ENCODE measurements at places on chromosomes 4 and X.

DNA sequence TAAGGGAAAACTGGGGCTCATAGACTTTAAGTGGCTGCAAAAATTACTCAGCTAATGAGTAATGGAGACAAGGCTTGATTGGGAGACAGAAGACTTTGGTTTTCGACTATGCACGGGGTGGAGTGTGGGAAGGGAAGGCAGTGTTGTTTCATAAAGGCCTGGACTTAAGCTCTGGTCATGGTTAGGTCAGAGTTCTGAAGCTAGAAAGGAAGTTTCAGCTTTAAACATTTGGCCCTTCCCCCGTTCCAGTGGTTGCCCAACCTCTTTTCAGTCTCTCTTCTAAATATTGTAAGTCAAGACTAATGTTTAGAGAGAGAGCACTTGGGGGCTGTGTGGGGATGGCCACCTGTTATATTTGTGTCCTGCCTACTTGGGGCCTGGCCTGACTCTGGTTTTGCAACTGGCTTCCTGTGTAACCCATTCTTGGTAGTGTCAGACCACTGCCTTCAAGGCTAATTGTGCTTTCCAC is 21.0 kb downstream of the MSN start:
- DNase-seq, result no peak

GRCh38 chr4:173859091-173859713 is 329.2 kb upstream of the HAND2 start:
- no peak for DNase-seq

DNA sequence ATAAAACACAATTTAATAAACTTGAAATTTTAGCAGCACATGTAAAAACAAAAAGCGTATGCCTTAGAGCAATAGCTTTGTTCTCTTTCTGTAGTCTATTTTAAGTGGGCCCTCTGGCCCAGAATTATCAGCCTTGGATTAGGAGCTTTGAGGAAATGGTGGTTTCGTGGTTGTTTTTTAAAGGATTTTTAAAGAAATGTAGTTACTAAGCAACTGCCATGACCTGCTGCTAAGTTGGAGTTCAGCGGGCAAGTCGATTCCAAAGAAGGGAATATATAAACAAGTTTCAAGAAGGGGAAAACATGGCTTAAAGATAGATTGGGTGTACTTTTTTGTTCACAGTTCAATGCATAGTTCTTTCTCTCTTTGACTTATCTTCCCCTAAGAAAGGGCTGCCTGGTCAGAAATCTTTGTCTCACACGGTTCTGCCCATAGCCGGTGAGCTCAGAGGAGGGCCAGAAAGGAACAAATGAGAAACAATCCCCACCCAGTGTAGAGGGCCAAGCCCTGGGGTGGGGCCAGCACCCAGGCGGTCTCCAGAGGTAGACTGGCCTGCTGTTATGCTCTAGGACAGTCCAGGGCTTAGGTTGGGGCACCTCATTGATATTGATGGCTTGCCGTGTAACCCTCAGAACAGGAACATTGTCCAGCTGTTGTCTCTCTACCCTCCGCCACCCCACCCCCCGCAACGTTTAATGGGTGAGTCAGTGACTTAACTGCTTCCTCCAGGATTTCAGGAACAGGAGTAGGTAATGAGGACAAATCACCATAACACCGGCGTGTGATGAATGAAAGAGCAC is 32.5 kb downstream of the DLG3 start:
- no peak for DNase-seq

DNA sequence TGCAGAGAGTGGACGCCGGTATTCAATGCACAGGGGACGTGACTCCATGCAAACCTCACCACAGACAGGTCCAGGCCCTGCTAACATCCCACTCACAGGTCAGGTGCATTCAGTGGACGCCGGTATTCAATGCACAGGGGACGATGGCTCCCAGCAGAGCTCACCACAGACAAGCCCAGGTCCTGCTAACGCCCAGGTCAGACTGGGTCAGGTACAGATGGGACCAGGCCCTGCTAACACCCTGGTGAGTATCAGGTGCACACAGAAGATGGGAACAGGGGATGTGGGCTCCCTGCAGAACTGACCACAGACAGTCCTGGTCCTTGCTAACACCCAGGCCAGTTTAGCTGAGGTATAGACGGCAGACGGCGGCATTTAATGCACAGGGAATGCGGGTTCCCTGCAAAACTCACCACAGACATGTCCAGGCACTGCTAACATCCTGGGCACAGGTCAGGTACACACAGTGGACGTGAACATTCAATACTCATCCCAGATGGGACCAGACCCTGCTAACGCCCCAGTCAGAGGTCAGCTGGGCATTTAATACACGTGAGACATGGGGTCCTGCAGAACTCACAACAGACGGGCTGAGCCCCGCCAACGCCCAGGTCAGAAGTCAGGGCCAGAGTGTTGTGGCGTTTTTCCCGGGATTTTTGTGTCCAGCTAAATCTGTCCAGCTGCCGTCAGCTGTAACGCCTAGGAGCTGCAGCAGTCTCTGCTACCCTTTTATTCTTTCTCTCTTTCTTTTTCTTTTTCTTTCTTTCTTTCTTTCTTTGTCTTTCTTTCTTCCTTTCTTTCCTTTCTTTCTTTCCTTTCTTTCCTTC is 99.2 kb downstream of the SHOX start:
- DNase-seq, result no peak

- DNase-seq, result no peak
Measured at GRCh38 chr4:7214359-7214758, 22.0 kb downstream of the SORCS2 start.

- DNase-seq, result no peak
Measured at GRCh38 chrX:110175696-110176095, 142.2 kb downstream of the AMMECR1 start.

Data from NCI-H446 (cell line).